ENCODE measurements at places on chromosomes 1 and 21.

DNA sequence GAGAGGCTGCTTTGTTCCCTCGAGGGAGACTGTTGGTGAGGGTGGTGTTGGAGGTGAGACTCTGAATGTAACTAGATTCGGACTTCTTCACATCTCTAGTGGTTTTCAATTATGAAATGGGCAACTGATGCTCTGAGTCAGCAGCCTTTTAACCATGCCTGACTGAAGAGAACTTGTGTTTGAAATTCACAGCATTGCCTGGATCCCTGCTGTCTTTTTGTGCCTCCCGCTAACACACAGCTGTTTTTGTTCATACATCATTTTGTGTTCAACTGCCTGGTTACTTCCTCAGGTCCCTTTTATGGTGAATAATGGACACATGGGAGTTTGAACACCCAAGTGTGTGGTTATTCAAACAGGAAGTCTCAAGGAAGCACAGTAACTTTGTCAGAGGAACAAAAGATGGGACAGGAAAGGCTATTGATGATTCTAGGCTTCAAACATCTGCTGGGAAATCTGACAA, 16.8 kb downstream of the LAMC1 start:
- no peak for DNase-seq

DNA sequence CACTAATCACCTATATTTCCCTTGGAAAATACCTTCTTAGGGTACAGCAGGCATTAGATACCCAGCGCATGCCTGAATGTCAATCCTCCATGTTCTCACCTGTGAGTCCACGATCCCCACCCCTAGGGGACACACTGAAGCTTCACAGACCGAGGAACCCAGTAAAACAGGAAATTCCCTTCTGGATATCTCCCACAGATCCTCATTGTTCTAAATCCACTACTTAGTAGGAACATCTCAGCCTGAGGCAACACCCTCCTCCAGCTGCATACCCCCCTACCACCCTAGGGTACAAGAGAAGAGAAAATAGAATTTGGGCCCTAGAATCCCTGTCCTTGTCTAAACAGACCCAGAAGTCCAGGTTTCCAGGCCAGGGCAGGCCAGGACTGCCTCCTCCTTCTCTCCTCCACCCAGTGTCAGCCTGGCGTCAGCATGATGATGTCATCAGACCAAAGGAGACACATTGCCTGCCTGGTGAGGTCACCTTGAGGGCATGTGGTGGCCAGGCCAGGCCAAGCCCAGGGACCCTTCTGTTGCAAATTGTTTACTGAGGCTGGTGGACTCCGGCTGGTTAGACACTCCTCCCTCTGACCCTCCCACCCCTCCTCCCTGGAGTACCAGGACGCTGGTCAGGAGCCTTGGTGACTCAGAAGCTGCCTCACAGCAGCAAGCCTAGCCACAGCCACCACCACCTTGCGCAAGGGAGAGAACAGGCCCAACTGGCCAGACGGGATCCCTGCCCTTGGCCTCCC, 6.2 kb downstream of the NECTIN4 start:
- DNase-seq, result no peak

DNA sequence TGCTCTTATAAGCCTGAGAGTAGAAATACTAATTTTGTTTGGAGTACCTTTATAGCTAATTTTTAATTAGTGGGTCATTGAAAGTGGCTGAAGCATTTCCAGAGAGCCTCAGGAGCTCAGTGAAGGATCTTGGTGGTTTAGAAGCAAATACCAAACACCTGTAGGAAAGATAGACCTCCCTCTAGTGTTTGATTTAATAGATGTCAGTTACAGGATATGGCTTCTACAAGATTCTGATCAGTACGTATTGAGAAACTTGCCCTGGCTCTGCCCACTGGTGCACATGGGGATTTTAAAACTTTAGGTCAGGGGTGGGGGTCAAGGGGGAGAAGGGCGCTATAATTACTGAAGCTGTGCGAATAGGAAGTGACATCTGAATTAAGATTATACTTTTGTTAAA, 122.2 kb downstream of the POU2F1 start:
- DNase-seq, result no peak

DNA sequence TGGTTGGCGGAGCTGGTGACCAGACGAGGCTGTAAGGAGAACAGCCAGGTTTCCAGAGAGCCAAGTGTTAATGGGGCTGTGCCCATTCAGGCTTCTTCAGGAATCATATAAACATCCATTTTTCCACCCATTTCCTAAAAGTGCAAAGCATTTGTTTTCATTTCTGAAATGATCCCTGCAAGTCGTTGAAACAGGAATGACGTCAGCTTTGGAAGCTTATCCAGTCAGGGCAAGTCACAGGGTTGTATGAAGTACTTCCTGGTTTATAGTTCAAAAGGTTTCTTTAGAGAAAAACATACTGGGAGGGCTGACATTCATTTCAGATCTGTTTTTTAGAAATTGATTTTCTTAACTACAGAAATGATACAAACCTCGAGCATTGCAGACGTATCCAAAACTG, 29.2 kb downstream of the IGSF5 start:
- DNase-seq, result no peak

DNA sequence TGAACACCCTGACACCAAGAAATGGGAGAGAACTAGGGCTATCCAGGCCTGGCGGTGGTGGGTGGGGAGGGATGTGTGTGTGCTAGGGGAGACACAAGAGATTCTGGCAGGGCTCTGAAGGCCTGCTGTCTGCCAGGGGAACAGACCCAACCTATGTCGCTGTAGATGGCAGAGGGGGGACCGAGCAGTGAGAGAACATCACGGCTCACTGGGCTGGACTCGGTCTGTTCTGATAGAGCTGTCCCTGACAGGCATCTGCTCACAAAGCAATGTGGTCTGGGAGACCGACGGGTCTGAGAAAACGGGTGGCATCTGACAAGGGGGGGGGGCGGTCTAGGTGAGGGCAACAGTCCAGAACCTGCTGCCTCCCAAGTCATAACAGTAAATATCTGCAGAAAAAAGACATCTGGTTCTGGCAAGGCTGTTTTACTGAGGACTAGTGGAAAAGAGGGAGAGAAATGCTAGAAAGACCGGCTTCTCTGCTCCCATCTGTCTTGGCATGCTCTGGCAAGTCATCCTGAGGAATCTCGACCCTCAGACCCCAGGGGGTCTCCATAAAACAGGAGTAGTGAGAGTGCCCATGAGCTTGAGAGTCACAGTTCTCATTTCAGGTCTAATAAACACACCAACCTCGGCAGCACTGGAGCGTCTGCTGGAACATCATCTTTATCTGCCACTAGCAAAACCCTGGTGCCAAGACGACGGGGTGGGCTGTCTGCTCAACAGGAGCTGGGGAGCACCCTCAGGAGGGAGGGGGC, 36.5 kb downstream of the SLC66A1 start:
- DNase-seq, result no peak

DNA sequence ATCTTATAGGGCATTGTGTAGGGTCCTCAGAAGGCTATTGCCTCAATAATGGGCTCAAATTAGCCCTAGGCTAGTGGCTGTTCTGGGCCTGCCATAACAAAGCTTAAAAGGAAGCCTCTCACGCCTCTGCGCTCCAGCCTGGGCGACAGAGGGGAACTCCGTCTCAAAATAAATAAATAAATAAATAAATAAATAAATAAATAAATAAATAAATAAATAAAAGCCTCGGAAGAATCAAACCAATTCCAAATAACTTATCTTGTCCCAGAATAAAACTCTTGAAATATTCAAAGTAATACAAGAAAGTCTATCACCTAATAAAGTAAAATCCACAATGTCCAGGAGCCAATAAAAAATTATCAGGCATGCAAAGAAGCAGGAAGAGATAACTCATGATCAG, 14.4 kb upstream of the ALDH9A1 start:
- DNase-seq, result no peak

GRCh38 chr1:99565606-99566289, 80.2 kb upstream of the PALMD start:
- no peak for DNase-seq

GRCh38 chr1:38128511-38128910, 81.9 kb upstream of the POU3F1 start:
- DNase-seq, result no peak

DNA sequence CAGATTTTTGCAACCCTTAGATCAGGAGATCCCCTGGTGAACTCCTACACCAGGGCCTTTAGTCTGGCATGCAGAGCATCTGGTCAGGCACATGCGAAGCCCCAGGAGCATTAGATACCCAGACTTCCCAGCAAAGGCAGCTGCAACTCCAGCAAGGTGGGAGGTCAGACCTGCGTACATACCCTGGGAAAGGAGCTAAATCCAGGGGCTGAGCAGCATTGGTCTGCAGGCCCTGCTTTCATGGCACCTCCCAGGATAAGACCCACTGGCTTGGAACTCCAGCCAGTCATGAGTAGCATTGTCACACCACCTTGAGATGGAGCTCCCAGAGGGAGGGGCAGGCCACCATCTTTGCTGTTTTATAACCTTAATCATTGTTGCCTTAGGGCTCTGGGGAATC, 92.3 kb downstream of the KCNT2 start:
- no peak for DNase-seq

DNA sequence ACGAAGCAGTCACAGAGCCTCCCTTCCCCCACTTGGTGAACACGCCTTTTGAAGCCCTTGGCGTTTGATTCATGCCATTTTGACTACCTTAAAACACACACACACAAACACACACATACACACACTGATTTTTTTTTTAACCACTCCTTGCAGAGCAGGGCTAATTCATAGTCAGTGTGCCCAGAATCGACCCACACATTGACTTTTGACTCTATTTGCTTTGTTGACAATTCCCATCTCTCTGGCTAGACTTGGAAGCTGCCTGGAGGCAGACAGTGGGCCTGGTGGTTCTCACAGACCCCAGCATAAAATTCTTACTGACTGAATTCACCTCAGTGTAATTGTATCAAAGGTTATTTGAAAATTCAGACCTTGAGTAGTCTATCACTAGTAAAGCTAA, 30.3 kb downstream of the CAPN8 start:
- DNase-seq, result no peak

DNA sequence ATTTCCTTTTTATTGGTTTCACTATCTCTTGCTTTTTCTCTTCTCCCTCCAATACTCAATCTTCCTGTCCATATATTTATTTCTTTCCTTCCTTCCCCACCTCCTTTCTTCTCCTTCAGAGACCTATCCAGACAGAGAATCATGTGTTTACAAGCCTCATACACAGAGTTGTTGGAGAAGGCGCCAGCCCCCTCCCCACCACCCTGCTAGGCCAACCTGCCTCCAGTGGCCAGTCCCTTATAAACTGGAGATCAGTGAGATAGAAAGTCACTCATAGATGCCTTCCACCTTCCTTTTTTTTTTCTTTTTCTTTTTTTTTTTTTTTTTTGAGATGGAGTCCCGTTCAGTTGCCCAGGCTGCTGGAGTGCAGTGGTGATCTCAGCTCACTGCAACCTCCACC, 53.3 kb downstream of the CD247 start:
- no peak for DNase-seq

DNA sequence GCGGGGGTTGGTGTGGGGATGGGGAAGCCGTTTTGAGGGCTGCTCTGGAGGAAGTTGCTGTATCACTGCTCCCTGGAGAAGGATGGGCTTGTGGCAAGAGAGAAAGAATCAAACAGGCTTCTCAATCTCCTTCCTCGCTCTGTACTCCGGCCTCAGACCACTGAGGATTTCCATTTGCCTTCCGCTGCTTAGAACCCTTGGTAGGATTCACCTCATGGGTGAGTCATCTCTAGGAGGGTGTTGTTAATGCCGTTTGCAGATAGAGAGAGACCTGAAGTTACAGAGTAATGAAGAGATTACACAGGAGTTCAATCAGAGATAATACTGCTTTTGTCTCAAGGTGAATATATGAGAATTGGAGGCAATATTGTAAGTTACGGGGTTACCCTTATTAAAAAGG, 15.3 kb downstream of the SLC35F3 start:
- DNase-seq, result no peak

DNA sequence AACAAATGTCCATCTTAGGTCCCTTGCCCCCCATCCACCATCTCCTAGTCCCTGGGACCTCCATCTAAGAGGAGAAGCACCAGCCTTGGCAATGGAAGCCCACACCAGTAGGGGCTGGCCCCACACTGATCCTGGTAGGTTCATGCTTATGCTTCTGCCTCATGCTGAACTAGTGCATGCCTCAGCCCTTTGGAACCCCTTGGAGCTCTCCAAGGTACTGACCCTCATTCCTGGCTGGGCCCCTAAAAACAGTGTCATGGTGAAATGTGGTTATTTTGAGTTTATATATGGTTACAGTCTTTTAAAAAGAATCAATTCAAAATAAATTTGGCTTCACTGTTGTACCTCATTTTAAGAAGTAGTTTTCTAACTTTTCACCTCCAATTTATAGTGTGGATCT, 108.3 kb downstream of the HIVEP3 start:
- DNase-seq, result peak; percentile 11

DNA sequence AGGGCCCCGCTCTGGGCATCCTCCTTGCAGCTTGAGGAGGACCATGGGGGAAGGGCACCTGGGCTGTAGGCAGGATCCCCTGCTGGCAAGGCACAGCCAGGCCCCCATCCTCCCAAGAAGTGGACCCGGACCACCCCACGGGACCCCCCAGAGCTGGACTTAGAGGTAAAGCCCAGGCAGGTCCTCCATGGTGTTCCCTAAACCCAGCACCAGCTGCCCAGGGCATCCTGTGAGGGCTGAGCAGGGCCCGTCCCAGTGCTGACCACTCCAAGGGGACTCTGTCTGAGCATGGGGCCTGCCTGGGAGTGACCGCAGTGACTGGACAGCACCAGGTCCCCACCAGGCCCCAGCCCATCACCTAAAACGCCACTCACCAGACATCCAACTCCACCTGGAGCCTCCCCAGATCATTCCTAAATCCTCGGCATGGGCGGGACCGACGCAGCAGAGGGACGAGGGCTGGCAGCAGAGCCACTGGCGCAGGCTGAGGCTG, 21.3 kb downstream of the COL6A2 start:
- DNase-seq, result no peak

DNA sequence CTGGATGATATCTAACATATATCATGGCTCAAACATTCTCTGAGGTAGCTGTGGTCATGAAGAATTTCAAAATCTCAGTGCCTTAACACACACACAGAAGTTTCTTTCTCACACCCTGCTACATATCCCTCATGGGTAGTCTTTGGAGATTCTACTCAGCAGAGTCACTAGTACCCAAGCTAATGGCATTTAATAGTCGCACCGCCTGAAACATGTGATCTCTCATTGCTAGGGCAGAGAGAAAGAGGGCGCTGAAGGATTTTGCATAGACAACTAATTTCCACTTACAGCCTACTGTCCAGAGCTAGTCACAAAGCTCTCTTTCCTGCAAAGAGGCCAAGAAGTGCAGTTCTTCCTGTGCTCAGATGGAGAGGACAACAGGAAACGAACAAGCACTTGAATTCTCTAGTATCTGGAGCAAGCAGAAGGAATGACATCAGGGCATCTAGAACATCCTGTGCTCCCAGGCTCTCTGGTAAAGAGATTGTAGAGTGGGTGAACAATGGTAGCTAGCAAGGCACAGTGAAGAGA, 183.4 kb upstream of the PTBP2 start:
- no peak for DNase-seq

DNA sequence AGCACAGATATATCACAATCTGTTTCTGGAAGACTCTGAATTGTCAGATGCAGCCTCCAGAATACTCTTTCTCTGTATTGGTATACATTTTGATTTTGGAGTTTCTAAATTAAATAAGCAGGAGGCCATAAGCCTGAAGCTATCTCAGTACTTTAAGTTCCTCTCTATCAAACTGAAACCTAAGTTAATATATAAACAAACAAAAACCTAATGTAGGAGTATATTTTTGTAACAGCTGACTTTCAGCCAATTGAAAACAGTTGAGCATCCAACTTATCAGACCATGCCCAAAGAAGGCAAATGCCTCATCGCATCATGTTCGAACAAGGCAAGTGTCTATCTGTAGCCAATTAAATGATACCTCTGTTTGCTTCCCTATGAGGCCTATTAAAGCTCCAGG, 1054.4 kb downstream of the AMY1C start:
- DNase-seq, result no peak

- no peak for DNase-seq
Measured at GRCh38 chr1:198253259-198253658, 96.5 kb downstream of the NEK7 start.

GRCh38 chr1:25180996-25181395, 51.3 kb downstream of the SYF2 start:
- DNase-seq, result no peak

All from stimulated activated CD8-positive, alpha-beta memory T cell treated with anti-CD3 and anti-CD28 coated beads, Interleukin-12 subunit alpha, Interleukin-12 subunit beta, amount 100 ng/mL, for 1 hour (primary cell).